ENCODE measurements at places on chromosomes 12 and 14.
A peak's percentile ranks its signal among the peaks of the same experiment; 100 is the strongest.

GRCh38 chr14:74754157-74754556 is 9.0 kb upstream of the YLPM1 start:
- DNase-seq = no peak

- DNase-seq = no peak
Observed at GRCh38 chr14:59827401-59827800, 43.2 kb downstream of the RTN1 start.

- peak; percentile 25 for DNase-seq
Observed at GRCh38 chr12:99455350-99456035, 192.1 kb upstream of the GARIN6 start.

DNA sequence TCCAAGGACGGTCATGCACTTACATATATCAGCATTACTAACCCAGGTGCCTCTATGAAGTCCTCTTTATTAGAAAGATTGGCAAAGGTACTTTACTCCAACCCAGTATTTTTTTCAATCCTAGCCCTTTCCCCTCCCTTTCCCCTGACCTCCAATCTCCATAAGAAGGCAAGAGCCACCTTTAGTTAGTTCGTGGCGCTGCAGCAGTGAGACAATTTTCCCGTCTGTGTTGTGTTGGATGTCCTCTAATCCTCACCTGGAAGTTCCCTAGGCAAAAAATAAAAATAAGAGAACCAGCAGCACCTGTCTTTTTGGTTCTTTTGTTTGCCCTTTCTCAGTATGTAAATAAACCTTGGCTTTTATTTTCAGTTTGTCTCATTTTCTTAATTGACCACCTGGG is 439.6 kb upstream of the LRFN5 start:
- no peak for DNase-seq

DNA sequence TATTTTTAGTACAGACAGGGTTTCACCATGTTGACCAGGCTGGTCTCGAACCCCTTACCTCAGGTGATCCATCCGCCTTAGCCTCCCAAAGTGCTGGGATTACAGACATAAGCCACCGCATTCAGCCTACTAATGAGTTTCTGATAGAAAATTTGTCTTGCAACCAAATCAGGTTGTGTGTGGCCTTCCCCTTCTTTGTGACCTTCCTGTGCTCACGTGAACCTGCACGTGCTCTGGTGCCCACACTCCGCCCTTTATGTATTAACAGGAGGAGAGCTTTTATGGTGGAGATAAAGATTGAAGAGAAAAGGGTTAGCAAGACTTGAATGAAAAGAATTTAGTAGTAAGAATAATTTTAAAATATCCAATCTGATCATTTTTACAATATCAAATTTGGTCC is 343.5 kb upstream of the TMEM132C start:
- no peak for DNase-seq

GRCh38 chr12:82708061-82708879 is 21.6 kb downstream of the TMTC2 start:
- no peak for DNase-seq

- no peak for DNase-seq
Observed at GRCh38 chr12:116184763-116185162, 92.7 kb downstream of the MED13L start.

- DNase-seq = no peak
Observed at GRCh38 chr12:39989501-39989900, 116.4 kb downstream of the SLC2A13 start.

DNA sequence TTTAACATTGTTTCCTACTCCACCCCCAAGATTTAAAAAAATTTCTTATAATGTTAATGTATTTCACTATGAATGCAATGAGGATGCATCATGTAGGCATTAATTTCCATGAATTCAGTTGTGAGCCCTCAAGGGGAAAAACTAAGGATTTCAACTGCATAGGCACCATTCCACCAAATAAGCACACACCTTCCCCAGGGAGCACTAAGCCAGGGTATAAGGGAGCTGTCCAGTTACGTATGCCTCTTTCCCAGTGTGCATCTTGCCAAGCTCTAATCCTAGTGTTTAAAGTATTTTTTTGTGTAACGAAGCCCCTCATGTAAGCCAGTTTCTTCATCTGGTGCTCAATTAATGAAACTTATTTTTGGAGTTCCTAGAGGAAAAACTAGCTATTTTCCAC is 6.6 kb downstream of the FERMT2 start:
- DNase-seq = no peak

GRCh38 chr14:71737760-71738159 is 194.5 kb upstream of the RGS6 start:
- DNase-seq = no peak

DNA sequence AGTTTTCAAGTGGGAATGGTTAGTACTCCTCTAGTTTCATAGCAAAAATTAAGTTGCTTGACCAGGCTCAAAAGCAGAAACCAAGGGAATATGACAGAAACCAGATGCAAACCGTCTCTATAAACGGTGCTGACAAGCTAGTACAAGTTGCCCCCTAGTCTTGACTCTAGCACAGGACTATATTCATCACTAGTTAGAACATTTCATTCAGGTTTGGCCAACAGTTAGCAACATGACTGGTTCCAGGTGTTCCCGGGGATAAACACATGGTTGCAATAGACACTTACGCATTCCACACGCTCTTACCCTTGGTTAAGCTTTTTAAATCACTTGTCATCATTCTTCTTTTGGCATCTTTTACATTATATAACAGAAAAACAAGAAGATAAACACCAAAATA is 103.6 kb downstream of the SCFD1 start:
- DNase-seq = no peak

- DNase-seq = no peak
Observed at GRCh38 chr14:96638041-96638855, 136.1 kb downstream of the PAPOLA start.

- peak; percentile 11 for DNase-seq
Observed at GRCh38 chr12:14157088-14157747, 175.8 kb upstream of the GRIN2B start.

DNA sequence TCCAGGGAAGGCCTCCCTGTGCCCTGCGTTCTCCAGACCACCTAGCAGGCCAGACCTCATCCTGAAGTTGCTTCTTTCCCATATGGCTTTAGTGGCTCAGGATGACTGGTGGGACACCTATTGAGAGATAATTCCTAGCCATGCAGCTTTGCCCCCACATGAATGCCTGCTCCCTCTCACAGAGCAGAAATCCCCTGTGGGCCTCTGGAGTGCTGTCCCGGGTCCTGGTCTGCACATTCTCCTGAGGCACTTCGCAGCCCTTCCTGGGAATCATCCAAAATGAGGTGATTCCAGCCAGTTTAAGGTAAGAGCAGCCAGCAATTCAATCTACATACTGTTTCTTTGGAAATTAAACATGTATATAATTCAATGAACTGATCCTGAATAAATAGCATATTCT is 135.9 kb downstream of the GPR65 start:
- DNase-seq = no peak

- no peak for DNase-seq
Observed at GRCh38 chr12:116698116-116698515, 39.8 kb downstream of the SPRING1 start.

- DNase-seq = no peak
Observed at GRCh38 chr12:124398578-124399227, 103.8 kb downstream of the RFLNA start.

GRCh38 chr12:13288937-13289652 is 92.6 kb downstream of the EMP1 start:
- DNase-seq = no peak

DNA sequence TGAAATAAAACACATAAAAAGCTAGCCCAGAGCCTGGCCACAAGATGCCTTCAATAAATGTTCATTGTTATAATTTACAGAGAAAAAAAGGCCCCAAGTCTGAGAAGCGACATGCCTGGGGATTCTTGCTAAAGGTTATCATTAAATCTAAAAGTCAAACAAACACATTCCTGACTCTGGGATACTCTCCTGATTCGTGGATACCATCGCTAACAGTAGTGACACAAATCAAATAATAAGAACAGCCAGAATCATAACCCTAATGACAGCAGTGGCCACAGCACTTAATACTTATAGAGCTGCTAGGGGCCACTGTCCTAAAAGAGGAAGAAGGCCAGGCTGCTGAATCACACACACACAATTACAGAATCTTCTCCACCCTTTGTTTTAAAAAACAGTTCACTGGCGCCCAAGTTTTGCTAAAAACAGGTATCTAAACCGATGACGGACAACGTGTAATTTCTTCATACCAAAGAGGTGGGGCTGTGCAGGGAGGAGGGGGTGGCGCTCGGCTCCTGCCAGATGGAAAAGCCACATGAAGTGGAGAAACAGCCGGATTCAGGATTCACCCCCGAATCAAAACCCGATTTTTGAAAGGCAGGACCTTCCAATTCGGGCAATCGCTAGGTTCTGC is 1.2 kb downstream of the CLIP1 start:
- peak; percentile 14 for DNase-seq
